ENCODE measurements at places on chromosomes 12 and 14.

GRCh38 chr14:26199096-26199495 is 398.7 kb downstream of the NOVA1 start:
- DNase-seq: no peak

DNA sequence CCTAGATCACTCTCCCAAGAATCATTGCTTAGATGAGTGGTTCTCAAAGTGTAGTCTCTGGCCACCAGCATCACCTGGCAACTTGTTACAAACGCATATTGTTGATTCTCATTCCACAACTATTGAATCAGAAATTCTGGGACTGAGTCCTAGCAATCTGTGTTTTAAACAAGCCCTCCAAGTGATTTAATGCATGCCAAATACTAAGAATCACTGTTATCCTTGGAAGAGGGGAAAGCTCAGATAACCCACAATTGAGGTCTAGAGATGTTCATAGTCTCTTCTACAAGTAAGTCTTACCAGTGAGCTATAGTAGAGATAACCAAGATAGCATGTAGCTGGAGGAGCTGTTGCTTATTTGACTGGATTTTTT is 666.6 kb downstream of the DIO2 start:
- no peak for DNase-seq

- no peak for DNase-seq
Observed at GRCh38 chr14:49960453-49960852, 67.6 kb downstream of the ARF6 start.

- DNase-seq: no peak
Observed at GRCh38 chr14:49909016-49909415, 16.1 kb downstream of the ARF6 start.

DNA sequence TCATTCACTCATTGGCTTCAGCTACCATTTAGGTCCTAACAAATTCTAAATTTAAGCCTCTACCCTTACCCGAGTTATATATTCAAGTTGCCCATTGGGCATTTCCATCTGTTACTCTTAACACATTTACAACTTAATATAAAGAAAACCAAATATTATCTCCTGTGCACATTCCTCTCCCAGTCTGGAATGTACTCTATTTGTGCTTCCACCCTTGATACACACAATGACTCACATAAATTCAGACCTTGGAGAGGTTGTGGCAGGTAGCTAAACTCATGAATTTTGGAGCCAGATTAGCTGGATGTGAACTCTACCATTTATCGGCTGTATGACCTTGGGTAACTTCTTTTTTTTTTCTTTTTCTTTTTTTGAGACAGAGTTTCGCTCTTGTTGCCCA is 51.1 kb downstream of the BRMS1L start:
- no peak for DNase-seq

GRCh38 chr14:102019006-102019540 is 54.7 kb downstream of the DYNC1H1 start:
- no peak for DNase-seq

DNA sequence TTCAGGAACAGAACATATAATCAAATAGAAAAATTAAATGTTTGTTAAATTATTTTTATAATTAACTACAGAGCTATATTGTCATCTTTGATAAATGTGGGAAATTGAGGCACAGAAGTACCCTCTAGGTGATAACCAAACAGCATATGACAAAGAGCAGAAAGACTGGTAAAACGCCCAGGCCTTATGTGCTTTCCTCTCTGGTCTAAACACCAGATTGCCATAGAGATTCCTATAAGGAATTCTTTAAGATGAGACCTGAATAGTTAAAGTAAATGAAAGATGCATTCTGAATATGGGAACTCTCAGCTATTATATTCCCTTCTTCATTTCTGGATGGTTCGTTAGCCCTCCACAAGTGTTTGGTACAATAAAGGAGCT is 140.0 kb upstream of the SOX5 start:
- no peak for DNase-seq

DNA sequence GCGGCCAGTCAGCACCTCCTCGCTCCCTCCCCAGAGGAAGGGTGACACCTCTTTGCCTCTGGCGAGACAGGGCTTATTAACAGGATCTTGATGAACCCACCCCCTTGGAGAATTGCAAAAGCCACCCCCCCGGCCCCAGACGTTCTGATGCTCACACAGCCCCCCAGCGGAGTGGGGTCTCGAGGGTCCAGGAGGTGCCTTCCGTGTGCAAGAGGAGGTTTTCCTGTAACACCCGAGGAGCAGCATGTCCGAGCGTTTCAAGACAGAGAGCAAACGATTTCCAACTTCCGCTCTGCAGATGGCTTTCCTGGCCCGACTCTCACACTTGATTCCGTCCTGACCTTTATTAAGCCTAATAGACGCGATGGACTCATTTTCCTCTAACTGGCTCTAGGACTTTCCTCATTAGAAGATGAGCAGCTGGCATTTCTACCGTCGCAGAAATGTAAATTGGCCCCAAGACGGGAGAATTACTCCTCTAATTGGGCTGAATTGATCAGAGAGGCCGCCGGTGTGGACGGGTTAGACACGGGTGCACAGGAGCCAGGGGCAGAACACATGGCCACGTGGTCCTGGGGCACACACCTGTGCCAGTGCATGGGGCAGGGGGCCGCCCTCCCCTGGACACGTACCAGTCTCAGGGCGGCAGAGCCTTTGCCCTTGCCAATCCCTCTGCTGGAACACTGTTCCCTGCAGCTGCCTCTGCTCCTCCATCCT is 84.4 kb downstream of the NOC4L start:
- DNase-seq: no peak

GRCh38 chr12:95499772-95500171 is 25.8 kb downstream of the METAP2 start:
- no peak for DNase-seq

- DNase-seq: no peak
Observed at GRCh38 chr12:51848841-51849735, 570 bp upstream of the FIGNL2 start.

DNA sequence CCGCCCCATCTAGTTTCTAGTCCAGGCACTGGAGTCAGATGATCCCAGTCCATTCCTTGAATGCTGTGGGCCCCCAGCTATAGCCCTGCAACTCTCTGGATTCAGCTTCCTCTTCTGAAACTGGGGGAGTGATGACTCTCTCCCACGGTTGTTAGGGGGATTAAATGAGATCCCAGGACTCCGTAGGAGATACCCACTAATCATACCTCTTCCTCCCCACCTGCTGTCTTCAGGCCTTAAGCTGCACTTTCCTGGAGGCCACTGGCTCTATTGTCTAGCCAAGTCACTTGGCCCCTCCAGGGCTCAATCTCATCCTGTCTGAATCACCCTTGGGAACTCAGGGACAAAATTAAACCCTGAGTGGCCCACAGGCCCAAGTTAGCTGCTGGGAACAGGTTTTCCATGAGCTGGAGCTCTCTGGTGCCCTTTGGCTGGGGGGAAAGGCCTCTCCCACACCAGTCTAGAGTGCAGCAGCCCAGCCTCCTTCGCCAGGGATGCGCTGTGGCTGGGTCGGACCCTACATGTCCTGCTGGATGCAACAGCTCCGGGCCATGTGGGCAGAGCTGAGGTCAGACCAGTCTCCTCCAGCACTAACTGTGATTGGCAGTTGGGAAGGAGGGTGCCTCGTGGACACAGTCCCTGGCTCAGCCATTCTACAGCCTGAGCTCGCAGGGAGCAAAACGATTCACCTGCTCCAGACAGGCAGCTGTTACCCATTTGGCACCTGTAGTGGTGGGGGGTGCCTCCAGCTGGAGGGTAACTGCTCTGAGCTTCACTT is 6.0 kb upstream of the ASB2 start:
- DNase-seq: no peak

- DNase-seq: no peak
Observed at GRCh38 chr12:130320536-130320935, 17.2 kb upstream of the PIWIL1 start.

DNA sequence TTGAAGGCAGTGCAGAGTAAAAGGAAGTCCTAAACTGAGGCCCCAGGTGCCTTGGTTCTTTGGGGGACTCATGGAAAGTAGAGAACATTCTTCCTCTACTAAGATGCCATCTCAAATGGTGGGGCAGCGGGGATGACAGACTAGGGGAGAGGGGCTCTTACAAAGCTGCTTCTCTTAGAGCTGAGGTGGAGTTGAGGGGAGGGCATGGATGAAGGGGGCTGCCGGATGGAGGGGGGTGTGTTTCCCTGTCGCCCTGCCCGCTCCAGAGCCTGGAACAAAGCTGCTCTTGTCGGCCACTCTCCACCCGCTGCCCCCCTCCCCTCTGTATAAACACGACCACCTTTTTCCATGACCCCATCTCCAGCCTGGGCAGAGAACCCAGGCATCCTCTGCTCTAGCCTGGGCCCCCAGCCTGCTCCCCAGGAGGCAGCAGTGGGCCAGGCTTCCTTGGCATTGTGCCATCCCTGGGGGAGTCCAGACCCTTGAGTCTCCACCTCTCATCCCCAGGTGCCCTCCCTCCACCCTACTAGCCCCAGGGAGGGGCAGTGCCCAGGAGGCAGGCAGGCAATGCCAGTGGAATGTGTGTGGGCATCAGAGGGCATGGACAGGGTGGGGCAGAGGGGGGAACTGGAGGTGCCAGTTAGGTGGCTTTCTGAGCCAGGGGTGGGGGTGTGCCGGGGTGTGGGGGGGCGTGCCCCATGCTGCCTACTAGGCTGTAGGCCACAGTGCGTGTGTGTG is 1.7 kb downstream of the RARG start:
- DNase-seq: no peak

DNA sequence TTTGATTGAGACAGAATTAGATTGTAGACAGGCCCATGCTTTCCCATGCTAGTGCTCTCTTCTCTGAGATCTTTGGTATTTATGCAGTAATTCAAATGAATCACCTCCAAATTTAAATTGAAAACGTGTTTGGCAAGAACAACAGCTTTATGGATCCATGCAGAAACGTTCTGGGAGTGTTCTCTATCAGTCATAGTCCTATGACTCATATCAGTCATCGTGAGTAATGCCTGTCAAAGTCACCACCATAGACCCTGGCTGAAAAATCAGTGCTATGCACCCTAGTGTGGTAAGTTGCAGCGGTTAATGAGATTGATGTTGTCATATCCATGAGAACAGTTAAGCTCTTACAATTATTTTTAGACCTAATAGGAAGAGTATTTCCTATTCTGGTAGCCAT is 90.1 kb upstream of the FOXG1 start:
- DNase-seq: no peak

DNA sequence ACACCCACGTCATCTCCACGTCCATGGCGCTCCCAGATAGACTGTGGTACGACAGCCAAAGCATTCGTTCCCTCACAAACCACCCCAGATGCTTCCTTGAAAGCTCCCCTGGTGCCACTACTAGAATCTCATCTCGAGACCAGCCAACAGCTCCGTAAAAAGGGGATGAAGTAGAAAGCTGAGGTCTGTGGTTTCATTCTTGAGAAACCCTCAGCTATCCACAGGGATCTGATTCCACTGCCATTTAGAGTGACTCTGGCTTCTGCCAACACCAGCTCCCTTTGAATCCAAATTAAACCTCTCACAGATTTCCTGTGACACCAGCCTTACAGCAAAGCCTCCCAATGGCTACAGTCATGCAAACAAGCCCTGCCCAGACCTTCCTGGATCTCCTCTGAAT is 18.5 kb upstream of the FOXN3 start:
- DNase-seq: no peak

GRCh38 chr12:9390761-9391160 is 182.6 kb upstream of the PZP start:
- no peak for DNase-seq

DNA sequence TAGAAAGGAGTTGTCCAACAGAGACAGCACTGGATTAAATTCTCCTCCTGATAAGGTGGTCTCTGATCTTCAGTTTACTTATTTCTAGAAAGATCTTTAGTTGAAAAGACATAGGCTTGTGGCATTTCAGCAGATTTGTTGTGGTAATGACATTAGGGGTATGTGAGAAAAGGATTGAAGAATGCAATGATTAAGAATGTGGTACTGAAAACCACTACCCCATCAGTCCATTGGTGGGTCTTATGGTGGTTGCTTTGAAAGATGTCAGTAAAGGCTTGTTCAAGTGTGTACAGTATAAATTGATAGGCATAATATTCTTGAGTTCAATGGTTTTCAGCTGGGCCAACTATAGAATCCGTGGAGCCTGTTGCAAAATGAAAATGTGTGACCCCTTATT is 10.8 kb downstream of the PPFIBP1 start:
- DNase-seq: no peak

DNA sequence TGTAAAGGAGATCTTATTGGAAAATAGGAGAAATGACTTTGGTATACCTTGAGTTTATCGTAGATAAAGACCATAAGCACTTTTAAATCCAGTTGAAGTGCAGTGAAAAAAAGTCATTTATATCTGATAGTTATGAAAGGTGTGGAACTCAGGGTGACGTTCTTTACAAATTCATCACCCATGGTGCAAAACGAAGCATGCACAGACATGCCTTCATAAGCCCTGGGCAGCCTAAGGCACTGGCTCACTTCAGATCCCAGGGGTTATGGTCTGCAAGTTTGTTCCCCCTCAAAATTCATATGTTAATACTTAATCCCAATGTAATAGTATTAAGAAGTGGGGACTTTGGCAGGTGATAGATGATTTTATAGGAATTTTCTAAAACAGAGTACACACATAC is 1216.4 kb upstream of the USP15 start:
- DNase-seq: no peak

GRCh38 chr12:51855586-51856428 is 7.3 kb upstream of the FIGNL2 start:
- DNase-seq: no peak

- DNase-seq: no peak
Observed at GRCh38 chr12:64743206-64743605, 16.0 kb downstream of the GNS start.

- DNase-seq: no peak
Observed at GRCh38 chr12:90188857-90189256, 480.2 kb upstream of the ATP2B1 start.

DNA sequence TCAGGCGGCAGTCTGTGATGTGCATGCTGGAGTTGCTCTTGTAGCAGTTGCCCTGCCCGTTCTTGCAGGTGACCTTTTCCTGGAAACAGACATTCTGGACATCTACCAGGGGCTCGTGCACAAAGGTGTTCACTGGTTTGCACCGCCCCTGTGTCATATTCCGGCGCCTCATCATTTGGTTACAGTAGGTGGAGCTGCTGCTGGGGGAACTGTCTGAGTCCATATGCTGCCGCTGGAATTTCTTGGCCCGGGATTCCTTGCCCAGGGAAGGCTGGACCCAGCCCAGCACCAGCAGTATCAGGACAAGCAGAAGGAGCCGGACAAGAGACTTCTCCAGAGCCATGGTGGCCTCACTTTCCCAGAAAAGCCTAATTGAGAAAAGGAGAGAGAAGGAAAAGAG is 918 bp downstream of the RNASE1 start:
- DNase-seq: no peak

GRCh38 chr14:90726656-90727055 is 89.6 kb downstream of the TTC7B start:
- no peak for DNase-seq

DNA sequence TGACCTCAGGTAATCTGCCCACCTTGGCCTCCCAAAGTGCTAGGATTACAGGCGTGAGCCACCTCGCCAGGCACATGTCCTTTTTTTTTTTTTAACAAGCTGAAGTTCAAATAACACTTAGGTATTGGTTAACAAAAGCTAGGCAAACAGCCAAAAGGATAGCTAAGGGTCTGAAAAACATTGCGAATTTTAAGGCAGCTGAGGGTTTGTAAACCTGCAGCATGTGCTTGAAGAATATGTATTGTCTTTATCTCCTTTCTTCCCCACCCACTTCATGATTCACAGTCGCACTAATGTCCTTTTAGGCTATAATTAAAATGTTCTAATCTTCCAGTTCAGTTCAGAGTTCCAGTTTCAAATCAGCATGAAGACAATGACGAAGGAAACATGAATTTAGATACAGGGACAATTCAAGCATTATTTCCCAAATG is 30.1 kb upstream of the CERS5 start:
- DNase-seq: no peak
